CD4-positive, alpha-beta T cell treated with Interleukin-6 for 4 hours (primary cell): ENCODE measurements at places on chromosomes 4 and X.

GRCh38 chr4:181863856-181864255 is 379.3 kb upstream of the TENM3 start:
- DNase-seq = no peak

DNA sequence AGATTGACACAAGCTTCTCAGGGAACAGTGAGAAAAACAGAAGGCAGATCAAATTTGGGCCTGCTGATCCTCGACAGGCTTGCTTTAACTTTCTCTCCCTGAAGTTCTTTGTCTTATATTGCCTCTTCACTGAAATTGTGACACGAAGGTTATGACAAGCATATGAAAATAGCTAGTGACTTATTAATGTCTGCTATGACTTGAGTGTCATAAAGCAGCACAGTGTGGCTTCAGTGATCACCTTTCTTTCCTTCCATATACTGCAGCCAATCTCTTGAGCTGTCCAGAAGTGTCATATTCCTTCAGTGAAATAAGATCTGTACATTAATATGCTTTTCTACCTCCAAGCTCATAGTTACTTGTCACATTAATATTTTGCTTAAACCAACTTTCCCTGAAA is 870.2 kb downstream of the C4orf33 start:
- no peak for DNase-seq

GRCh38 chrX:77119706-77120105 is 327.5 kb upstream of the FGF16 start:
- no peak for DNase-seq

GRCh38 chr4:147542229-147542990 is 61.5 kb downstream of the EDNRA start:
- DNase-seq = no peak

GRCh38 chr4:146855761-146856160 is 89.9 kb downstream of the TTC29 start:
- DNase-seq = no peak

- no peak for DNase-seq
Observed at GRCh38 chr4:152803541-152803940, 23.8 kb downstream of the ARFIP1 start.

DNA sequence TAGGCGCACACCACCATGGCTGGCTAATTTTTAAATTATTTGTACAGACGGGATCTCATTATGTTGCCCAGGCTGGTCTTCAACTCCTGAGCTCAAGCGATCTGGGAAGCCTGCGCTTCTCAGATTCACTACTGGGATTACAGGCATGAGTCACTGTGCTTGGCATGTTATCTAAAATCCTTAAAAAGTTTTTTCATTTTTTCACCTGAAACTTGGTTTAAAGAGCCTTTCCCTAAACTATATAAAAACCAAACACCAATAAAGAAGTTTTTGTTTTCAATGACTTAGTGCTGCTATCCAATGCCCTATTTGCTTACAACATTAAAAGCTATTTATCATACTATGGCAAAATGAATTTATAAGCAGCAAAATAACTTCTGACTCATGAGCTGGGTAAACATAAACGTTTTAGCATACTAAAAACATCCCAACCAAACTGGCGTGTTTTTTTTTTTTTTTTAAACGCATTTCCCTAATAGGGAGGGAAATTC is 127.8 kb downstream of the UBE2K start:
- no peak for DNase-seq

DNA sequence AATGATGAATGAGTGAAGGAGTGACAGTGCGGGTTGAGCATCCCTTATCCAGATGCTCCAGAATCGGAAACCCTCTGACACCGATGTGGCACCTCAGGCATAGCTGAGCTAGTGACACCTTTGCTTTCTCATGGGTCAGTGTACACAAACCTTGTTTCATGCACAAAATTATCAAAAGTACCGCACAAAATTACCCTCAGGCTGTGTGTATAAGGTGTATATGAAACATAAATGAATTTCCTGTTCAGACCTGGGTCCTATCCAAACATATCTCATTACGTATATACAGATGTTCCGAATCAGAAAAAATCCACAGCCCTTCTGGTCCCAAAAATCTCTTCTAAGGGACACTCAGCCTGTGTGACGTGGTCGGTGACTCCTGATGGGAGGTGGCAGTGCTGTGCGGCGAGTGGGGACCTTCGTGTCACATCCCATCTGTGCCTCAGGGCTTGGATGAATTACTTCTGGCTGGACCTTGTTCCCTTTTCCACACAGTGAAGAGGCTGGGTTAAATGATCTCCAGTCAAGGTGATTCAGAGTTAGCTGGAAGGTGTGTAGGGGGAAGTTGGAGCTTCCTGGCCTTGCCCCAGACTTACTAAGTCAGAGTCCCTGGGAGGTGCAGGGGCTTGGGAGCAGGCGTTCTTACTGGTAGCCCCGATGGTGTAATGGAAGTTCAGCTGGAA is 18.8 kb downstream of the RGS12 start:
- DNase-seq = no peak

- no peak for DNase-seq
Observed at GRCh38 chrX:137654481-137654880, 88.6 kb downstream of the ZIC3 start.

DNA sequence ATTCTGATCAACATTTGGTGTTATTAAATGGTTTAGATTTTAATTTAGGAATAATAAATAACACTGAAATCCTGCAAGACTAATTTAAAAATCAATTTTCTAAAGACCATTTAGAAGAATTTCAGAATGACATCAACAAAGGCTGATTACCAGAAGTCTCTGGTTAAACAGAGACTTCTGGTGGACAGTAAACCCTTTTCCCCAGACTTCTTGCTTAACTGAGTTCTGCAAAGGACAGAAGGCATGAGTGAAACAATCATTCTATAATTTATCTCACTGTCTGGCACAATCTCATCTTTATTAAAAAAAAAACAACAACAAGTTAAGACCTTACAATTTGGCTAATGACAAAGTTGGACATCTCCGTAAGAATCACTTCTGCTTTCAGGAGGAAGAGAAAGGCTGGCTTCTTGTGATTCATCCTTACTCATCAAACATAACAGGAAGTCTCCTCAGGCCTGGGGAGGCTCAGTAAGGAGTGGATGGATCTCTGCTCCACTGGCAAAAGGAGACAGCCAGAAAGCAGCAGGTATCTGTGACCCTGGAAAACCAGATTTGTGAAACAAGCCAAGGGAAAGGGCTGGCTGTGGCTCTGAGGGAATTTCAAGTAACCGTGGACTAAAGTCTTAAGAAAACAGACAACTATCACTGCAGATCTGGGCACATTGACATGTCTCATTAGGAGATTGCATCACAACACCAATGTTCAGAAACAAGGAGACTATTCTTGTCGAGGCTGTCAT is 908 bp upstream of the TLR6 start:
- peak; percentile 57 for DNase-seq

GRCh38 chrX:100606753-100607152 is 22.0 kb downstream of the TNMD start:
- DNase-seq = no peak

DNA sequence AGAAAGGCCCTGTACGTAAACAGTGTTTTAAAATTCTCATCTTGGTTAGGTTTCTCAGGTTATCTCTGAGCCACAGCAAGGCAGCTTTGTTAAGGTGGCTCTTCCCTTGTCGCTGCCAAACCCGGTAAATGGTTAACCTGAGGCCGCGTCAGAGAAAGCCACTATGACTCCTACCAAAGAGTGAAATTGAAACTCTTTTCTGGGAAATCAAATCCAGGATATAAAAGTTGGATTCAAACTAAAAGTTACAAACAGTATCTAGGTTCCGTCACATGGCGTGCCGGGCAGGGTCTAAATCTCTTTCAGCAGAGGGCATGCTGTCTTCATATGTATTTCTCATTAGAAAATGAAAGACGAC is 433 bp downstream of the MMAA start:
- peak; percentile 61 for DNase-seq

DNA sequence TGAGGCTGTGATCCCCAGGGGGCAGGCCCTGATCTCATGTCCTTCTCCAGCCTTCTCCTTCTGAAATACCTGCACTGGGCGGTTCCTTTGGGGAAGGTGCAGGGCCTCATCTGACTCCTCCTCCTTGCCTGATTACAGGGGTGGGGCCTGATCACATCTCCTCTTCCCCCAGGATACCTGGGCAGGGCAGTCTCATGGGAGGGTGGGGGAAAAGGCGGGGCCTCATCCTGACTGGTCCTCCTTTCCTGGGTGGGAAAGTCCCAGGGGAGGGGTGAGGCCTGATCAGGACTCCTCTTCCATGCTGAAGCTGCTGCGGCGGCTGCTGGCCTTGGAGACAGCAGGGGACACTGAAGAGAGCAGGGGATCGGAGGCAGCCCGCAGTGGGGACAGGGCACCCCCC is 13.3 kb downstream of the TFE3 start:
- no peak for DNase-seq

DNA sequence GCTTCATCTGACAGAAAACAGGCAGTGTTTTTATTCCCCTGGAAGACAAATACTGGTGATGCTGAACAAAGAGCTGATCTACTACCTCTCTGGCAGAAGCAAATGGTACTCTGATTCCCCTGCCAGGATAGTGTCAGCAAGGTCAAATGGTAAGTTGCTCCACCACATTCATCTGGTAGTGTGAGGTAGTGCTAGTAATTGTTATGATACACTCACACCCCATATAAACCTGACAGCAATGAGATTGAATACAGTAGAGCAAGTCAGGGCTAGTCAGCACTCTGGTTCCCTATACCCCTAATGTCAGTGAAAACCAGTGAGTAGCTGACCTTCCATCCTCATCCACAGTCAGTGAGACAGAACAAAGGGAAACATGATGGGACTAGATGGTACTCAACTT is 3.4 kb upstream of the SPIN4 start:
- no peak for DNase-seq

DNA sequence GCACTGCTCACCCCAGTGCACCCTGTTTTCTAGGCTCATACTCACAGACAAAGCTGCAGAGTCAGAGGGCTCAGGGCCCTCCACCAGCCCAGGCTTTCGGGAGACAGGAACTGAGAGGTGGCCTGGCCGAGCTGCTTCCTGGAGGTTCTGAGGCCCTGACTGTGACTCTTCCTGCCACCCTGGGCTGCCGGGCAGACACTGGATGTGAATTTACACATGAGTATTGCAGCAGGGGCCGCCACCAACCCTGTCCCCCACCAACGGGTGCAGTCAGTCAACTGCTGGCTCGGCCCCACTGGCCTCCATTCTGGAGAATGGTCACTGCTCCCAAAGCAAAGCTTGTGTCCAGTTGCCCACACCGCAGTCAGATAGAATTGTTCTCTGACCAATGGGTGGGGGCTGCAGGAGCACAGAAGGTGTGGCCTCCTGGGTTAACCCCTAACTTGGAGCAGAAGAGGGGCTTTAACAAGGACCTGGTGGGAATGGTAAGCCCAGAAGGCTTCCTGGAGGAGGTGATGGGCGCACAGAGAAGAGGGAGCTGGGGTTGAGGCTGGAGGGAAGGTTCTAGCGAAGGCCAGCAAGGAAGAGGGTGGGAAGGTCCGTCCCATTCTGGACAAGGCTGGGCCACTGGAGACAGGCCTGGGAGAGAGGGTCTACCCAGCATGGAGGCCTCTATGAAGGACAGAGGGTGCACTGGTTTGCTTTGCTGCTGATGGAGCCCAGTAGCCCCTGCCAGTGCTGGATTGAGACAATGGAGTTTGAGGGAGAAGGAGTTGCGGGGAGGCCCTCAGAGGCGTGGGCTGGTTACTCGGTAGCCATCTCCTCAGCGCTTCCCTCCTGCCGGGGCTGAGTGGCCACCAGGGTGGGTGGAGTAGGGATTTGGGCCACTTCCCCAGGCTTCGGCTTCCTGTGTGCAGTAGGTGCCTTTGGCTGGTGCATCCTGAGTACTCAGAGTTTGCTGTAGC is 135.3 kb downstream of the CPZ start:
- DNase-seq = no peak

DNA sequence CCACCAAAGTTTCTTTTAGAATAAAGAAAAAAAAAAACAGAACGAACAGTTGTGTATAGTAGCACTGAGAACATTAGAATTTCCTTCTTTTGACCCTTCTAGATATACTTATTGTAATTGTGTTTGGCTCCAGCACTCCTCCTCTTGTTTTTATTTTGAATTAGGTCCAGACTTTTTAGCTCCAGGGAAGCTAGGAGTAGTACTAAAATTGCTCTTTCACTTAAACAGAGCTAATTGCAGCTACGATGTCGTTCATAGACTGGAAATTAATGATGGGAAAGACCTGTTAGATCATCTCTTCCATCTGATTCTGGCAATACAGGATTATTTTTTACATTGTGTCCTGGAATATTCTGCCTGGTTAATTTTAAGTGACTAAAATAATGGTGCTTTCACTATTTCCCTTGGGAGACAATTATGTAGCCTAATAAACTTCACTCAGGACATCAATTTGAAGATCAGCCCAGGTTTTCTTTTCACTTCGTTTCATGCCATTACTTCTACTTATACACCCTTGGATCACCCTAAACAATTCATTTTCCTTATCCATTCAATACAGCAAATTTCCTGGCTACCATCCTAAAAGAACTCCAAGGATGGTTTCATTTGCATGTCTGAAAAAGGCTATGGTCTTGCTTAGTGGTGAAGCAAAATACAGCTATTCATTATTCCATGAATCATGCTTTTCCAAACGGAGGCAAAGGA is 480.8 kb upstream of the TECRL start:
- no peak for DNase-seq

DNA sequence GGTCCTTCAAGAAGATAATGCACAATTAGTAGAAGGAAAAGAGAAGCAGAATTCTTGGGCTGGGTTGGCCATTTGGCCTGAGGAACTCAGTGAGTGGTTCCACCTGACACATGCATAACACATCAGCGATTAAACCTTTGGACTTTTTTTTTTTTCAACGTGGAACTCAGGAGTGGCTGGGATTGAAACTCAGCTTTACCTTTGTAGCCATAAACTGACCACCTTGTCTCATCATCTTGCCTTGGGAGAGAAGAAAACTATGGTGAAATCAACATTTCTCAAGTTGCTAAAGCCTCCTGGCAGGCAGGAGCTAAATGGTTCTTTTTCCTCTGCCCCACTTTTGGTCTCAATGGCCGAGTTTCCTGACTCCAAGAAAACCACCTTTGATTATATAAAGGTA is 16.3 kb downstream of the PTTG2 start:
- no peak for DNase-seq
